HS-5 (cell line): ENCODE measurements at places on chromosomes 1 and 21.

GRCh38 chr1:29547300-29547699 lies 311.0 kb downstream of the PTPRU start:
- no peak for DNase-seq

DNA sequence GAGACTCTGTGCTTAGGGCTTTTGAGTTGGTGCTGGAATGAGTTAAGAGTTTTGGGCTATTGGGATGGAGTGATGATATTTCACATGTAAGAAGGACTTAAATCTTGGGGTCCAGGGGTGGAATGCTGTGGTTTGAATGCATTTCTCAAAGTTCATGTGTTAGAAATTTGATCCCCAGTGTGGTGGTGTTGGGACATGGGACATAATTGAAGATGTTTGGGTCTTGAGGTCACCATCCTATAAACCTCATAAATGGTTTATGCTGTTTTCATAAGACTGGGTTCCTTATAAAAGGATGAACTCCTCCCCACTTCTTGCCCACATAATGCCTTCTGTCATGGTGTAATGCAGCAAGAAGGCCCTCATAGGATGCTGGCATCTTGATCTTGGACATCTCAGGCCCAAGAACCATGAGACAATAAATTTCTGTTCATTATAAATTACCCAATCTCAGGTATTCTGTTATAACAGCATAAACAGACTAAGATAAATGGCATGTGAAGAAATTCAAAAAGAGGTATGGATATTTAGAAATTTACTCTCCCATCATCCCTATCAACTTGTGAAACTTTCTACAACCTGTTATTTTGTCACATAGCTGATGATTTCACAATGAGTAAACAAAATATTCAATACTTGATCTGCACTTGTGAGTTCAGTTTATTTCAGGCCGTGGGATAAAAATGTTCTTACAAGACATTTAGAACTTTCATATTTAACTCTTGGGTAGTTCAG lies 48.0 kb upstream of the NEK7 start:
- DNase-seq = no peak

GRCh38 chr1:56806804-56807203 lies 12.4 kb downstream of the FYB2 start:
- no peak for DNase-seq

- no peak for DNase-seq
These were observed 68.5 kb downstream of the RUNX1 start for GRCh38 chr21:34980423-34981115.

DNA sequence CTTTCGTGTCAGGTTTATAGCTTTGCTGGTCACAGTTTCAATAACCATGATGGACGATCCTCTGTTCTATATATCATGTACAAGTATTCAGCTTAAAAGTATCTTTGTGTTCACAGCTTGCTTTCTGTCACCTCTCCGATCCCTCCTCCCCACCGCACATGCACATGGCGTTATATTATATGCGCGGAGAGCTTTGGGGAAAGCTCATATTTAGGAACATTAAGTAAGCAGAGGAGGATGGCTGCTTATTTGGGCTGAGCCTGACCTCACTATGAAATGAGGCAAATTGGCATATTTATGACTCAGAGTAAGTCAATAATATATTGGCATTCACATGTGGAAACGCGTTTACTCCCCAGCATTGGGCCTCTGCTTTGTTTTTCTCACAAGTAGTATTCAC lies 360.5 kb downstream of the HLX start:
- DNase-seq = no peak

GRCh38 chr1:89670163-89670562 lies 37.2 kb downstream of the LRRC8C start:
- DNase-seq = no peak

DNA sequence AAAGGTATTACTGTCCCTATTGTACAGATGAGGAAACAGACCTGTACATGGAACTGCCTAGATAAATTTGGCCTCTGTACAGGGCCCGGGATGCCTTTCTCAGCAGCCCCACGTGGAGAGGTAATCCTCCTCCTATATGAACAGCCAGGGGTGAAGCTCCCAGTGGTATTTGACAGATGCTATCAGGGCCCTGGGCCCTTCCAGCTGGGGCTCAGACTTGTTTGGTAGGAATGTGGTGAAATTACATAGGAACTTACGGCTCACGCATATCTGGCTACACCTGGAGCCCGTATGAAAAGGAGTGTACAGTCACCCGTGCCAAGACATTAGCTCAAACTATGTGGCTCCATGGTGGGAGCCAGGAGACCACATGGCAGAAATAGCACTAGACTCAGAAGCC lies 24.8 kb upstream of the TCEA3 start:
- DNase-seq = no peak
